ENCODE measurements at places on chromosomes 3 and 15.

- peak; percentile 64 for DNase-seq
Measured at GRCh38 chr15:64067564-64068030, 21.3 kb upstream of the DAPK2 start.

GRCh38 chr3:55296791-55297190 is 190.3 kb downstream of the WNT5A start:
- DNase-seq, result no peak

DNA sequence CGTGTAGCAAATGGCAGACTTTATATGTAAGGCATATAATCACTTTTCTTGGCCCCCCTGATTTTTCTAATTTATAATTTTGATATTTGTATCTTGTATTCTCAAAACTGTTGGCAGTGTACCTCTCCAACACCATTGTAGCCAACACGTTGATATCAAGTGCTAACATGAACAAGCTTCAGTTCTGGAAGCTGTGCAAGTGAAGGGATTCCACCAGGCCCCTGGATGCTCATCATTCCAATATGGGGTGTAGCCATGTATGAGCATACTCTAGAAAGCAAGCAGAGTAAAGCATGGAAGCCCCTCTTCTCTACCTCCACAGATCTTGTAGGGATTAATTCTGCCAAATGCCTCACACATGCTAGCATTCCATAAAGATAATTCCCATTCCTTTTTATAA is 211.3 kb downstream of the MYRIP start:
- no peak for DNase-seq

- DNase-seq, result no peak
Measured at GRCh38 chr3:11570251-11570650, 73.5 kb downstream of the VGLL4 start.

GRCh38 chr15:77417602-77418001 is 2.3 kb downstream of the PEAK1 start:
- no peak for DNase-seq

- no peak for DNase-seq
Measured at GRCh38 chr3:37626736-37627565, 234.7 kb upstream of the CTDSPL start.

DNA sequence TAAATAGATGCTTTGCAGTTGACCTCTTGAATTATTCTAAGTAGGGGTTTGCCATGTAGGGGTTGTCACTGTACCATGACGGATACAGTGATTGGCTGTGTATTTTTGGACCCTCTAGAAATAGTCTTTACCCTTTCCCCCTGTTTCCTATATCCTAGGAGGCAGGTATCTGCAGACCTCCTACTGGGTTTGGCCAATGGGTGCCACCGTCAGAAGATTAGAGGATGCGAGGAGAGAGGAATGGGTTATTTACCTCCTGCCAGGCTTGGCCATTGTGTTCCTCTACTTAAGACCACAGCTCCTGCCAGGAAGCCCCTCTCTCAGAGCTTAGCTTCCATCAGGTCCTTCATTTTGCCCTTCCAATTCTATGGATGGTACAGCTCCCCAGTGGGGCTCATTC is 40.2 kb upstream of the CLRN1 start:
- no peak for DNase-seq

GRCh38 chr3:13086531-13086981 is 13.3 kb upstream of the IQSEC1 start:
- no peak for DNase-seq

GRCh38 chr3:31613654-31614053 is 80.9 kb downstream of the STT3B start:
- no peak for DNase-seq

GRCh38 chr3:179037351-179037750 is 34.3 kb downstream of the ZMAT3 start:
- DNase-seq, result no peak

DNA sequence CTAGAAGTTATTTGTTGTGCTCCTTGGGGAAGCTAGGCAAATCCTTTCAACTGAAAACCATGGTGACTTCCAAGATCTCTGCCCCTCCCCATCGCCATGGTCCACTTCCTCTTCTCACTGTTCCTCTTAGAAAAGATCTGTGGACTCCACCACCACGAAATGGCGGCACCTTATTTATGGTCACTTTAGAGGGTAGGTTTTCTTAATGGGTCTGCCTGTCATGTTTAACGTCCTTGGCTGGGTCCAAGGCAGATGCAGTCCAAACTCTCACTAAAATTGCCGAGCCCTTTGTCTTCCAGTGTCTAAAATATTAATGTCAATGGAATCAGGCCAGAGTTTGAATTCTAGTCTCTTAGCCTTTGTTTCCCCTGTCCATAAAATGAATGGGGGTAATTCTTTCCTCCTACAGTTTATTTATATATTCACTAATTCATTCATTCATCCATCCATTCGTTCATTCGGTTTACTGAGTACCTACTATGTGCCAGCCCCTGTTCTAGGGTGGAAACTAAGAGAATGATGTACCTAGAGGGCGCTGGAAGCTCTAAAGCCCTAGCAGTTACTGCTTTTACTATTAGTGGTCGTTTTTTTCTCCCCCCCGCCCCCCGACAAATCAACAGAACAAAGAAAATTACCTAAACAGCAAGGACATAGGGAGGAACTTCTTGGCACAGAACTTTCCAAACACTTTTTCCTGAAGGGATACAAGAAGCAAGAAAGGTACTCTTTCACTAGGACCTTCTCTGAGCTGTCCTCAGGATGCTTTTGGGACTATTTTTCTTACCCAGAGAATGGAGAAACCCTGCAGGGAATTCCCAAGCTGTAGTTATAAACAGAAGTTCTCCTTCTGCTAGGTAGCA is 657 bp downstream of the PATL2 start:
- DNase-seq, result no peak

GRCh38 chr3:124149081-124149480 is 157.2 kb upstream of the ROPN1 start:
- DNase-seq, result no peak

GRCh38 chr3:76111808-76112207 is 326.5 kb upstream of the ZNF717 start:
- DNase-seq, result no peak

- no peak for DNase-seq
Measured at GRCh38 chr3:197406266-197406665, 107.9 kb upstream of the DLG1 start.

DNA sequence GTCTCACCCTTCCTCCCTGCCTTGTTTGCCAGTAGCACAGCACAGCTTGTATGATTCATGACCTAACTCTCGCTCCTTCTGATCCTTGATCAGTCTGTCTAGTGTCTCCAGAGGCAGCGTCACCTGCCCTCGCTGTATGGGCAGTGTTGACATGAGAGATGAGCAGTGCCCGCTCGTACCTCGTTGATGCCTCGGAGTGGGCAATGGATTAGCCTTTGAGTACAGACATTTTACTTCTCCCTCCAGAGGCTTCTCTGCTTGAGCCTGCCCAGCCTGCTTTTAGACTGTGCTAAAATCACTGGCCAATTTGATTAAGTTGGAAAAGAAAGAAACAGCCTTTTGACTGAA is 569.0 kb downstream of the NTRK3 start:
- no peak for DNase-seq

- DNase-seq, result no peak
Measured at GRCh38 chr15:87777054-87777561, 479.4 kb downstream of the NTRK3 start.

DNA sequence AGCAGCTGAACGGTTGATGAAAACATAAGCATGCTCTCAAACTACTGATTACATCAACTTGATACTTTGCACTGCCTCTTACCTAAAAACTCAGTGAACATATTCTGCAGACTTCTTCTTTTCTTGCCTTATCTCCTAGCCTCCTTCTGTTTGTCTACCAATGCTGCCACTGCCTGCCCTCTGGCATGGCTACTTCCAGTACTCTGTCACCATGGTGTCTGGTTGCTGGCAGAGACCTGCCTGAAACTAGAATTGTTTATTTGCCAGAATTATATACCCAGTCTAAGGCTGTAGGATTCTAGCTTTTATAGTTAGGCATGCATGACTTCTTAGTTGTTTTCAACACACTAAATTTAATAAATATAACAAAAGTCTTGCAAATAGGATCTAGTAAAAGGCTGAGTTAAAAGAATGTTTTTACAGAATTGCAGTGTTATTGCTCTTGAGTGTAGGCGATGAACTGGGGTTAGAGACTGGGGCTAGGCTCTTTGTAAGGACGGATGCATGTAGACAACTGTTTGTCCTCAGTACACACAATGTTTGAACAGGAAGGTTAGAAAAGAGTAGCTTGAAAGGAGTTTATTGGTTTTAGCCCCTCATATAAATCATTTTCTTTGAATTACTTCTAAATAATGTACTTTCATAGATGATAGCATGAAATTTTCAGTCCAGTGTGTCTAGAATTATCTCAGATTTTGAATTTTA is 116.3 kb downstream of the KCNAB1 start:
- DNase-seq, result no peak

- no peak for DNase-seq
Measured at GRCh38 chr3:143924522-143925285, 46.9 kb upstream of the DIPK2A start.

DNA sequence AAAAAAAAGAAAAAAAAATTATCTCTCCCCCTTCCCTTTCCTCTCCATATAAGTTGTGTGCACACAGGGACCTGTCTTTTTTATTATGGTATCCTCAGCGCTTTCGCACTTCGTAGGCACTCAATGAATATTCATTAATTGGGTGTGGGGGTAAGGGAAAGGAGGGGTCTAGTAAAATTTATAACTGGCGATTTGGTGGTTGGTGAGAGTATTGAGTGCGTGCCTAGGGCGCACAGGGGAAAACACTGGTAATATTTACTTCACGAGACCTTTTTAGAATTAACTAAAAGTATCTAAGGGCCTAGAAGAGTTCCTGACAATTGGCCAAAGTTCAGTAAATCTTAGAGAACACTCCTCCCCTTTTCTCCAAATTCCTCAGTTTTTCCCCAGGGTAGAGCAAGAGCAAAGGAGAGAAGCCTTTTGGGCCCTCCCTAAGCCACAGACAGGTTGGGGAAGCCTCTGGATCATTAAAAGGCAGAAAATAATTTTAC is 25.7 kb downstream of the TYRO3 start:
- DNase-seq, result no peak

DNA sequence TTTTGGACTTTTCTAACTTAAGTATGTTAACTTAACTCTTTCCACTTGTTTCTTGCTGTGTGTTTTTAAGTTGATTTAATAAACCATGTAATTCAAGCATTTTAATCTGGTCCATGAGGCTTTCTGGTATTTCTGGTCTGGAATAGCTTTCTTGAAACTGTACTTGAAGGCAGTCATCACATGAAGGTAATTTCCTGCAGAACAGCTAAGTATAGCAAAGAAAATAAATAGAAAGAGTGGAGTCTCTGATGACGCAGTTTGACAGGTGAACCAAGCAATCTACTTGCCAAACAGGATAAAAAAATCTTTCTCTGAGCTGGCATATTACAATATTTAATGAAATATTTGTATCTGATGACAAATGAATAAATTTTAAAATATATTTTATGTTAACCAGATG is 74.9 kb downstream of the BTLA start:
- no peak for DNase-seq

- DNase-seq, result peak; percentile 12
Measured at GRCh38 chr3:156787926-156788663, 38.1 kb upstream of the LEKR1 start.

DNA sequence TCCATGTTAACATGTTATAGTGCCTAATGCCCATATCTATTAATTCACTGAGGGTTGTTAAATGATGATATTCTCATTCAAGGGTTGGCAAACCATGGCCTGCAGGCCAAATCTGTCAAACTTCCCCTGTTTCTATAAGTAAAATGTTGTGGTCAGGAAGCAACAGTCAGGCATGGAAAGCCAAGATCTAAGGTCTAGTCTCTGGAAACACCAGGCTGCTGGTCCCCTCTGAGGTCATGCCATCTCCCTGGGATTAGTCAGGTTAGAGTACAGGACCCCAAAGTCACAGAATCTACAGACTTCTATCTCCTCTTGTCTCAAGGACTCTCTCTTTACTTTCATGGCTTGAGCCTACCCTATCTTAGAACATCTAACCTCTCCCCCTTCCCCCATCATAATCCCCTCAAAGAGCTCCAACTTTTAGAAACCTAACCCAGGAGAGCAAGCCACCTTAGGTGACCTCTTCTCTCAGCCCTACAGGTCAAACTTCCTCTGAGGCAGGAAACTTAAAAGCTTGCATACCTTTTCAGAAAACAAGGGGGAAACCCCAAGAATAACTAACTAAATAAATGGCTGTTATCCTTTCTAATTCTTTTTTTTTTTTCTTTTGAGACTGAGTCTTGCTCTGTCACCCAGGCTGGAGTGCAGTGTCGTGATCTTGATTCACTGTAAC is 15.3 kb upstream of the HERC1 start:
- no peak for DNase-seq

GRCh38 chr3:174408310-174408709 is 450.8 kb upstream of the NAALADL2 start:
- DNase-seq, result no peak

GRCh38 chr15:43953402-43953801 is 126.6 kb downstream of the WDR76 start:
- DNase-seq, result no peak

- DNase-seq, result no peak
Measured at GRCh38 chr3:182843478-182843877, 50.2 kb downstream of the ATP11B start.

GRCh38 chr3:15964605-15965442 is 167.0 kb upstream of the ANKRD28 start:
- no peak for DNase-seq

DNA sequence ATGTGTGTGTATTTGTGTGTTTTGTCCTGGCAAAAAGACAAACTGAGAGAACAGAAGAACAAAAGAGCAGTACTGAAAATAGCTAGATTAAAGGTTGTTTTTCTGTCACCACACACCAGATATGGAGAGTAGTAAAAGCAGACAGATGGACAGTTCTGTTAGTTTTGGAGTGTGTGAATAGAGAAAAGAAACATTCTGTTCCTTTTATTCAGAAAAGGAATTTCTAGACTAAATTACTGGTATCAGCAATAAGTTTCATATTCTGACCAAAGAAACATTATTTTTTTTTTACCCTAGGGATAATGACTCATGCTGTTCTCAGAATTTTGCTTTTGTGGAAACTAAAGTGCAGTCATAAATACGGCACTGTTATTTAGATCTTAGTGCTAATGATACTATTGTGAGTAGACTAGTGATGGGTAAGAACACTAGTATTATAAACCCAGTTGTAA is 32.9 kb downstream of the PIK3CA start:
- DNase-seq, result no peak

DNA sequence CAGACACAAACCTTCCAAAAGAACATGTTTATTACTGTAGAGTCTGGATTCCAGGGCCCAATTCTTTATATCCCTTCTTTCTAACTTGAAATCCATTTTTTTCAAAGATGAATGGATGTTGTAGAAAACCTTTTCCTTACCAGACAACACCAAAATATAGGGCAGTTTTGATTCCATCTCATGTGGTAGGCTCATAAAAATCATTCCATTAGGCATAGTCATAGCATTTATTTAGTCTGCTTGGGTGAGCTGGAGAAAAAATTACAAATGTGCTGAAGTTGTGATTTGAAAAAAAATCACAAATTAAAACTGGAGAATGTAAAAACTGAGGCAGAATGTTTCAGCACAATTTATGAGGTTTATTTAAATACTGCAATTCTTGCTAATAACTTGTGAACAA is 199.3 kb upstream of the TBC1D5 start:
- DNase-seq, result no peak

- no peak for DNase-seq
Measured at GRCh38 chr15:49747340-49747739, 126.5 kb downstream of the DTWD1 start.

Data from HEK293T (cell line).